ENCODE measurements at places on chromosomes 11 and 22.
A peak's percentile ranks its signal among the peaks of the same experiment; 100 is the strongest.

DNA sequence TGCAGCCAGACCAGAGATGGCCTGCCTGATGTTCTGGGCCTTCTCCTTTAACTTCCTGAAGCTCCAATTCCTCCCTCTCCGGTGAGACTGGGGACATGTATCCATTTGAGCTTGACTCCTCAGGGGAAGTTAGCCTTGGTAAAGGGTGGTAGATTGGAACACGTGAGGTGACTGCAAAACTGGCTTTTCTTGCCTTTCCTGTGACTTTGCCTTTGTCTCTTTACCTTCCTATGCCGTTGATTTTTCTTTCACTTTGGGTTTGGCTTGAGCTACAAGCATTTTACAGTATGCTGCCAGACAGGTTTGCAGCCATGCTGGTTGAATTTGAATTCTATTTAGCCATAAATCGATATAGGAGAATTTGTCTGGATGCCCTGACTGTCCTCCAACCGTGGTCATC, 16.8 kb upstream of the GLYATL1 start:
- no peak for DNase-seq

GRCh38 chr11:130040281-130040940, 29.3 kb upstream of the APLP2 start:
- no peak for DNase-seq

DNA sequence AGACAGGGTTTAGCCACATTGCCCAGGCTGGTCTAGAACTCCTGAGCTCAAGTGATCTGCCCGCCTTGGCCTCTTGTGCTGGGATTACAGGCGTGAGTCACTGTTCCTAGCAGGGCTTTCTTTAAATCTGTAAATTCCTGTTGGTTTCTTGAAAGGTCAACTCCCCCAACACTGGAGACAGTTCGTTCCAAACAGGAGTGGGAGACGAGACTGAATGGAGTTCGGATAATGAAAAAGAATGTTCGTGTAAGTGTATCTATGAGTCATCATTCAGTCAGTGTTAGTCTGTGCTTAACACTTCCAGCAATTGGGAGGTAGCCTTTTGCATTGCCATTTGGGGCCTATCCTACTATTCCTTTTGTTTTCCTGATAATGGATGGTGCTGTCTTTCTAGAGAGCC, 10.0 kb upstream of the BACE1-AS start:
- peak; percentile 98 for DNase-seq

DNA sequence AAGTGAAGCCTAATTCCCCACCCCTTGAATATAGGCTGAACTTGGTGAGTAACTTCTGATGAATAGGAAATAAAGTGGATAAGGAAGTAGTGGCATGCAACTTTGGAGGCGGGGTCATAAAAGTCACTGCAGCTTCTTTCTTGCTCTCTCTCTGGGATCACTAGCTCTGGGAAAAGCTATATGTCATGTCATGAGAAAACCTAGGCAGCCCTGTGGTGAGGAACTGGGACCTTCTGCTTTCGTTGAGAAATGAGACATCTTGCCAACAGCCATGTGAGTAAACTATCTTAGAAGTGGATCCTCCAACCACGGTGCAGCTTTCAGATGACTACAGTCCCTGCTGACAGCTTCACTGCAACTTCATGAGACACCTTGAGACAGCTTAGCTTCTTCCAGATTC, 15.7 kb downstream of the ZNF214 start:
- DNase-seq = peak; percentile 32

GRCh38 chr11:13104619-13105236, 95.6 kb downstream of the RASSF10 start:
- no peak for DNase-seq

DNA sequence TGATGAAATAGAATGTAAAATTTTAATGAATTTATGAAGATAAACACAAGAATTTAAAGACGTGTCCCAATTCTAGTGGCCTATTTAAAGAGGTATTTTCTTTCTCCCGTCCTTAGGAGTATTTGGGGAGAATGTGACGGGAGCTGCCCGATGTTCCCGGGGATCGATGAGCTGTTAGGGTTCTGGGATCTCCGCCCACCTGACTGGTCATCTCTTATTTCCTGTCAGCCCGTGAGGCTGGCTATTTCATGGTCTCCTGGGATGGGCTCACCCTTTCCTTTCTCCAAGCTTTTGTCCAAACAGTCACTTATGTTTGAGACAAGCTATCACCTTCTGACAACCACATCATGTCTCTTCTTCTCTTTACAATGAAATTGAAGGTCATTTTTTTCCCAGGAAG, 16.9 kb upstream of the CLMP start:
- peak; percentile 51 for DNase-seq
